MV-4-11 (cell line): ENCODE measurements at places on chromosomes 16 and 17.

GRCh38 chr16:12295395-12295794, 318.9 kb downstream of the SNX29 start:
- peak; percentile 18 for DNase-seq

DNA sequence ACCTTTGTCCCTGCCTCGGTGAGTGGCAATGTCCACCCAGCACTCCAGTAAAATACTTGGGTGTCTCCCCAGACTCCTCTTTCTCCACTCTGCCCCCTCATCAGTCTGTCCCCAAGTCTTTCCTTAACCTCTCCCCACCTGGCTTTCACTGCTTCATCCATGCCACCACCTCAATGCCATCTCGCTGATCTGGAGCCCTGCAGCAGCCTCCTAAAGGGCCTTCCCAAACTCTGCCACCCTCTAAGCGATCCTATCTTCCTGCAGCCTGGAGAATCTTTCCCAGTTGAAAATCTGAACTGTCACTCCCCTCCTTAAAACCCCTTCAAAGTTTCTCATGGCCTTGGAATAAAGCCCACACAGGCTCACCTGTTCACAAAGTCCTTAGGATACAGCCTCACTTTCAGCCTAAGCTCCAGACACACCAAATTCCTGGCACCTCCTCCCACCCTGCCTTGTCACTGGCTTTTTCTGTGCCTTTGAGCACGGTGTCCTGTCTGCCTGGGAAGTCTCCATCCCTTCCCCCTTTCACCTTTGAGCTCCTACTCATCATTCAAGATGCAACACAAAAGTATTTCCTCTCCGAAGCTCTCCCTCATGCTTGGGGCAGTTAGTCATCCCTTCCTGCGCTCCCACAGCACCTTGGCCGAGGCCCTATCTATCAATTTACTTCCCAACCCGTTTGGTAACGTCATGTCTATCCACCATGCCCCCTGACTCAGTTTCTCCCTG, 2.8 kb downstream of the WNK4 start:
- DNase-seq = no peak

DNA sequence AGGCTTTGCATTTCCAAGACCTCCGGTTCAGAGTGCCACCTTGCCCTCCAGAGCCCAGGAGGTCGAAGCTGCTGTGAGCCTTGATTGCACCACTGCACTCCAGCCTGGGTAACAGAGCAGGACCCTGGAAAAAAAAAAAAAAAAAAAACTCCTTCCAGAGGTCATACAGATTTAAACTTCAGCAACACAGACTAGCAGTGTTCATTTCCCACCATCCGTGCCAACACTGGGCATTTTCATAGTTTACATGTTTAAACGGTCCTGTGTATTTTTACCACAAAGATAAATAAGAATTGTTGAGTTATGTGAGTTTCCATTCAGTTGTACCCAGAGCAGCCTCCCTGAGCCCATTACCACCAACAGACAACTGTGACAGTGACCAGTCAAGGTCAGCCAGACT, 50.4 kb downstream of the ZDHHC7 start:
- DNase-seq = no peak

GRCh38 chr16:73064212-73064993, 16.5 kb upstream of the ZFHX3 start:
- DNase-seq = no peak

GRCh38 chr17:20159406-20160069, 150.4 kb downstream of the SPECC1 start:
- no peak for DNase-seq

DNA sequence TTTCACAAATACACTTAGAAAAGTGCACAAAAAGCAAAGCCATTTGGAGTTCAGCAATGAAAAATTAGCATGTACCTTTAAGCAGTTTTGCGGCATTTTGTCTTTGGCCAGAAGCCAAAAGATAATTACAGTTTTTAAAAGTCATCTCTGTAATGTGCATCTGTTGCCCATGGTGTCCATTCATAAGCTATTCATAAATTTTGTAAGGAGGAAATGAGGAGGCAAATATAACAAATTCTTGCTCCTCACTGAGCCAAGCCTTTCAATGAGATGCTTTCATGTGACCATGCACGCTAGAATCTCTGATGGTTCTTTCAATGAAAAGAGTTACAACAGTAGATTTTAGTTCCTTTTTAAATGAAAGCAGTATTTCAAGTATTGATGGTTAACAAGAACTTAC, 247.1 kb upstream of the MON1B start:
- DNase-seq = no peak

- no peak for DNase-seq
Observed at GRCh38 chr17:30230596-30231125, 4.8 kb downstream of the SLC6A4 start.

DNA sequence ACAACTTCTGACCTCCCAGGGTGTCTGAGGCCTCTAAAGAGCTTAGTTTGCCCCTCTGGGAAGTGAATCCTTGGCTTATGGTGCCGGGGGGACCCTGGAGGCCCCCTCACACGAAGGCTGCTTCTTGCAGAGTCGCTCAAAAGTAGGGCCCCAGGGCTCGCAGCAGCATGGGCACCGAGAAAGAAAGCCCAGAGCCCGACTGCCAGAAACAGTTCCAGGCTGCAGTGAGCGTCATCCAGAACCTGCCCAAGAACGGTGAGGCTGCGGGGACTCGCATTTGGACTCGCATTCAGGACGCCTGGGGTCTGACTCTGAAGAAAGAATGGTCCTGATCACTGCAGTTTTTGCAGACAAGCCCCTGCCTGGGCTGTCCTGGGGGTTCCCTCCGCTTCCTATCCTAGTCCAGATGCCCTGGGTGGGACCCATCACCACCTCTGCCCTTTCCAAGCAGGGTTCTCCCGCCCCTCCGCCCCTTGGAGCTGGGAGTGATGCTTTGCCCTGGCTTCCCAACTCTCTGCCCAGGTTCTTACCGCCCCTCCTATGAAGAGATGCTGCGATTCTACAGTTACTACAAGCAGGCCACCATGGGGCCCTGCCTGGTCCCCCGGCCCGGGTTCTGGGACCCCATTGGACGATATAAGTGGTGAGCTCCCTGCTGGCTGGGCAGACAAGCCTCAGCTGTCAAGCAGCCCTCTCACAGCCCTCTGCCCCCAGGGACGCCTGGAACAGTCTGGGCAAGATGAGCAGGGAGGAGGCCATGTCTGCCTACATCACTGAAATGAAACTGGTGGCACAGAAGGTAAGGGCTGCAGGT, 698 bp downstream of the ACBD4 start:
- no peak for DNase-seq

DNA sequence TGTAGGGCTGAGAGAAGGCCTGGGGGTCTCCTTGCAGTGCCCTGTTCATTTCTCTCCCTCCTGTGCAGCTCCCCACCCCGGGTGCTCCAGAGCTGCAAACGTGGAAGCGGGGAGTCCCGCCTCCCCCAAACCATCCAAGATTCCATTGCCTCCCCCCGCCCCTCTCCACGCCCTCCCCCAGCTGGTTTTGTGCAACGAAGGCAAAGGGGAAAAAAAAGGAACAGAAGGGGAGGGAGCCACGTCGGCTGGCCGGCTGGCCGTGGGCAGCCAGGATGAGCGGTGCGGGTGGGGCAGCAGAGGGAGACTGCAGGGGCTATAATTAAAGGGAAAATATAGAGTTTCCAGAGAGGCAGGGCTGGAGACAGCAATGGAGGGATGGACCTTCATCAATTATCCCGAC, 1.7 kb upstream of the COL1A1 start:
- no peak for DNase-seq

DNA sequence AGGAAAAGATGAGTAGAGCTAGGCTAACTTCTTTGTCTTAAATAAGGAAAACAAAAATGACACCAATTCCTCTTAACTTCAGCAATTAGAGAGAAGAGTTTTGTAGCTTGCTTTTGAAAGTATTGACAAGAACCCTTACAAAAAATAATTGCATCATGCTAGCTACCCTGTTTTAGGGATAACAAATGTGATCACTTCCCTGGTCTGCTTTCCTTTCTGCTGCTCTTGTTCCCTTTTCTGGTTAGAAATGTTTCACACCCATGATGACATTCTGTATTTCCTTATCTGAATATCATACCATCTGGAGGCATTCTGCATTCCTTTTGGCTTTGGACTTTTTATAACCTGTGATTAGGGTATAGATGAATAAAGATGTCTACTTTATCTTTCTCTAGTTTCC, 9.9 kb upstream of the SMIM36 start:
- peak; percentile 90 for DNase-seq

- peak; percentile 87 for DNase-seq
Observed at GRCh38 chr16:75305364-75306098, 54.1 kb upstream of the BCAR1 start.

GRCh38 chr17:6101706-6102105, 31.5 kb downstream of the WSCD1 start:
- DNase-seq = no peak

- DNase-seq = no peak
Observed at GRCh38 chr17:39861235-39861634, 2.9 kb downstream of the IKZF3 start.

DNA sequence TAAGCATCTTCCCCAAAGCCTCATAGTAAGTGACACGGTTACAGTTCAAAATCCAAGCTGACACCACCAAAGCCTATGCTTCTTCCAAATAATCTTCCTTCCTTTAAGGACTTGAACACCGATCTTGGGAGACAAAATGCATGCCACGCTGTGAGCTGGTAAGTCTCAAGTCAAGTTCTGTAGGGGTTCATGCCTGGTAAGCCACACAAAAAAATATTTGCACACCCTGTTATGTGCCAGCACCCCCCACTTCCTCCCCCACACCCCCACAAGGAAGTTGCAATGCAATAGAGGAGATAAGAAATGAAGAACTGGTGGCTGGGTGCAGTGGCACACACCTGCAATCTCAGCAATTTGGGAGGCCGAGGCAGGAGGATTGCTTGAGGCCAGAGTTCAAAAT, 5.6 kb downstream of the NOG start:
- DNase-seq = no peak

DNA sequence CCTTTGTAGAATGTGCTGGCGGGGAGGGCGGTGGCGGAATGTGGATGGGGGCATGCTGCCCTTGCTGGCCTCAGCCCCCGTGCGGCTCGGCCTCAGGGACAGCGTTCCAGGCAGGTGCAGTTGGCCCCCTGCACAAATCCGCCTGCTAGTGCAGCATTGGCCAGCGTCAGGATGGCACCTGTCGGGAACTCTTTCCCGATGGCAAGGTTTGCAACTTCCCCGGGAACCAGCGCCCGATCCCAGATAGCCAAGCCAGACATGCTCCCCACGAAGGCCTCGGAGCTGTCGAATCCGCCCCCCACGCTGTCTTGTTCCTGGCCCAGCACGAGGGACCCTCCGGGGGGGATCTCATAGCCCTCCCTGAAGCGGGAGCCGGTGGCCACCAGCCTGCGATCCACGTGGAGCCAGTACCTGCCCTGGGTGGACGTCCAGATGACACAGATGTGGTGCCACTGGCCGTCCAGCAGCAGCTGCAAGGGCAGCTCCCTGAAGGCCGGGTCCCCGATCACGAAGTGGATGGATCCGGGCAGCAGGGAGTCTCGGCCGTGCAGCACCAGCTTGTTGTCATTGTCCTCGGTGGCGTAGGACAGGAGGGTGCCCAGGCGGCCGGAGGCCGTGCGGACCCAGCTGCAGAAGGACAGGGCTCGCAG, 2.8 kb downstream of the PTX4 start:
- DNase-seq = no peak

- DNase-seq = no peak
Observed at GRCh38 chr17:21358682-21359482, 17.3 kb upstream of the KCNJ12 start.

DNA sequence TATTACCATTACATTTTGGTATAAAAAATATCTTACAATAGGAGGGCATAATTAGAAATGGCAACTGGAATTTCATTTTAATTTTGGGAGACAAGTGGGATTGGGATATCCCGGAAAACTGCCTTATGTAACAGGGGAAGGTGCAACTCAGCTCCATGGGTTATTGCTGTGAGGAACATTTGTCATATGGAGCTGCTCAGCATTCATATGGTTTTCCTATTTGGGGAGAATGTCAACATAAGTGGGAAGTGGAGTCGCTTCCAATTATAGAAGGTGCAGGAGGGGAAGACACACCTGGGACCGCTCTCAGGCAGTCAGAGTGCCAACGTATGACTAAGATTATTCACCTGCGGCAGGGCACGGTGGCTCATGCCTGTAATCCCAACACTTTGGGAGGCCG, 10.7 kb downstream of the ODF4 start:
- no peak for DNase-seq

DNA sequence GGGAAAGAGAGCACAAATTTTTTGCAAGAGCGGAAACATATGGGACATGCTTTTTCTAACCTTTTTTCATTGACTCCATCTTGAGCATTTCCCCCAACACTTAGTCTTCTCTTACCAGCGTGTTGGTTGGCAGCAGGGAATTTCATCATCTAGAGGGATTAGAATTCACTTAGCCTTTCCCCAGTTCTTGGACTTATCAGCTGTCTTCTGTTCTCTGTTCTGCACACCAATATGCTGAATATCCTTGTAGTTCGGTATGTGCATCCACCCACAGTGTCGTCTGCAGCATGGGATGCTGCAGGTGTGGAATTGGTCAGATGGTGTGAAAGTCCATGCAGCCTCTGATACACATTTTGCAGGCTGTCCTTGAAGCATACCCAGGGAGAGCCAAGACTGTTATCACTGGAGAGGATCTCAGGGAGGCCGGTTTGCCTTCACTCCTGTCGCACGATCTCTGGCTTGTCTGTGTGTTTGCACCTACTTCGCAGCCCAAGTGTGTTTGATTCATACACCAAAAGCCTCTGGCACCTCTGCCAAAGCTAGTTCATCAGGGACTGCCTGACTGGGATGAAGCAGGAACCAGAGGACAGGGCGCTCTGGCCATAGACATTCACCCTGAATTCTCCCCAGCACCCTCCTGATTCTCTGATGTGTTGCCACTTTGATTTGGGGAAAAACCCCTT, 93.3 kb downstream of the SOCS1 start:
- no peak for DNase-seq

DNA sequence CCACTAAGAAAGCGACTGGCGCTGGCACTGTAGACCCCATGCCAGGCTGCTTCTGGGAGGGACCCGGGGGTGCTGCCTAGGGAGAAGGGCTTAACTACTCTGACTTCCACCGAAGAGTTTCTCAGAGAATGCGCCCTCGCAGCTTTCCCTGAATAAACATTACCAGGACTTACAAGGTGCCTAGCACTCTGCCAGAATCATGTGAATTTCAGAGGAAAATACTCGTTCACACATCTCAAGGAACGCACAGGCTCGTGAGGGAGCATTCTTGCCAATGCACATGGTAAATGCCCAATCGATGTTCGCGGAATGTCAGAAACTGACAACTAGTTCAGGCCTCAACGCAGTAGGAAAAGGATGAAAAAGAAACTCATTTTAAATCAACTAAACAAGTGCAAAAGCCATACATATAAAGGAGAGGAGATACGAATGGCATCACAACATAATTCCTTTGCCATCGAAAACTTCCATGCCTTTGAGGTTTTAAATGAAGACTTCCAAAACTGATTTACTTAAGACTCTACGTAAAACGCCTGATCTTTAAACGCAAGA, 999 bp downstream of the CMC2 start:
- no peak for DNase-seq

DNA sequence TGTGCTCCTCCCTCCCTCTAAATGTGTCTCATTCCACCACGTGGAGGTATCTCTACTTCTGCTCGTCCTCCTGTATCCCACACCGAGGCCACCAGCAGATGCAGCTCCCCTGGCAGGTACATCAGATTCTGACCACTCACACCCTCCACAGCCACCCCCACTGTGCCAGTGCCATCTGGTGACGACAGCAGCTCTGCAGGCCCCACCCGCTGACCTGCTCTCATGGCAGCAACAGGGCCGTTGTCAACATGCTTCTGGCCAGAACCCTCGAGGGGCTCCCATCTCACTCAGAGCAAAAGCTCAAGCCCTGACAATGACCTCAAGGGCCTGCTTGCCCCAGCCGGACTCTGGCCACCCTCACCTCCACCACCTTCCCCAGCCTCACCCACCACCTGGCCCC, 93.4 kb downstream of the AMFR start:
- no peak for DNase-seq

GRCh38 chr17:77417575-77417974, 276.8 kb downstream of the SEC14L1 start:
- DNase-seq = no peak
